ENCODE measurements at places on chromosomes 1 and 21.

DNA sequence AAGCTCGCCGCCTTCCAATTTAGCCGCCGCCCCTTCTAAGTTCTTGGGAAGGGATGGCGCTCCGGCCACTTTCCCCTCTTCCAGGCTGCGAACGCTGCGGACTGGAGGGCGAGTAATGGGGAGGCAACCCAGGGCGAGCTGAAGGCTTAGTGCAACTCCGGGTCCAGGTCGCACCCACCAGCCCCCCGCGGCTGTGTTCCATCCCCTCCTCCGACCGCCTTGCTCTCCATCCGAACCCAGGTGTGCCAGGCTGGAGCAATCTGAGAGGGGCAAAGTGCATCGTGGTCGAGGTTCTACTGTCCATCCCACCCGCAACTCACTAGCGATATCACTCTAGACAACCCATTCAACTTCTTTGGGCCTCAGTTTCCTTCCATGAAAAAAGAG is 13.4 kb downstream of the PAX7 start:
- H3K27ac ChIP-seq: no peak overlapping the region
- H3K27me3 ChIP-seq: peaks cover 60% of the 10 kb centered on the region
- DNase-seq: no peak
- H3K4me1 ChIP-seq: no peaks in the 10 kb centered on the region

DNA sequence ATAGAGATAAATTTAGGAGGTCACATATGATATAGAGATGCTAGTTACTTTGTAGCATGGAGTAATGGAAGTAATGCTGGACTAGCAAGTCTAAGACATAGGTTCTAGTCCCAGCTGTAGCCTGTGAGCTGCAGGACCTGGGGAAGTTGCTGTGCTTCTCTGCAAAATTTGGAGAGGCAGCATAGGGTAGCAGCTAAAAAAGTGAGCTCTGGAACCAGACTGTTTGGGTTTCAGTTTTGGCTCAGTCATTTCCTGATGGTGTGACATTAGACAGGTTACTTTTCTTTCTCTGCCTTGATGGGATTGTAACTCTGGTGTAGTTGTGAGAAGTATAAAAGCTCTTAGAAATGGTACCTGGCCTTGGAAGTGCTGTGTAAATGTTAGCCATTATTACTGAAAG is 3.3 kb downstream of the METTL13 start:
- H3K27ac ChIP-seq: no peak overlapping the region
- H3K27me3 ChIP-seq: no peaks in the 10 kb centered on the region
- H3K4me1 ChIP-seq: peaks cover 14% of the 10 kb centered on the region
- H3K4me3 ChIP-seq: no peak overlapping the region
- no peak for DNase-seq

DNA sequence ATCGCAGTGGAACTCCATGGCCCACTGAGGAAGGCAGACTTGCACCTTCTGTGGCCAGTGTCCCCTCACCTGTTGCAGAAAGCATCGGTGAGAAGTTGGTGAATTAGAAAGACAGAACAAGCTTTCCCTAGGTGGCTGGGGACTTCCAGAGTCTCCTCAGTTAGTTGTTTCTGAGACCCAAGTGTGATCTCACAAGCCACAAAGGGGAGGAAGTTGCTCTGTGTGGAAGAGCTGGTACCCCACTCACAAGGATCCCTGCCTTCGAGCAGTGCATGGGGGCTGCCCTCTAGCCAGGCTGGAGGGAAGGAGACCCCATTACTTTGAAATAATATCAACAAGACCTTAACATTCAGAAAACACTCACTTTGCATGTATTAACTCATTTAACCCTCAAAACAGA is 2.1 kb downstream of the PRELP start:
- no peak overlapping the region for H3K27ac ChIP-seq
- DNase-seq: no peak
- no peaks in the 10 kb centered on the region for H3K36me3 ChIP-seq
- H3K4me1 ChIP-seq: peaks cover 37% of the 10 kb centered on the region
- H3K27me3 ChIP-seq: no peaks in the 10 kb centered on the region

DNA sequence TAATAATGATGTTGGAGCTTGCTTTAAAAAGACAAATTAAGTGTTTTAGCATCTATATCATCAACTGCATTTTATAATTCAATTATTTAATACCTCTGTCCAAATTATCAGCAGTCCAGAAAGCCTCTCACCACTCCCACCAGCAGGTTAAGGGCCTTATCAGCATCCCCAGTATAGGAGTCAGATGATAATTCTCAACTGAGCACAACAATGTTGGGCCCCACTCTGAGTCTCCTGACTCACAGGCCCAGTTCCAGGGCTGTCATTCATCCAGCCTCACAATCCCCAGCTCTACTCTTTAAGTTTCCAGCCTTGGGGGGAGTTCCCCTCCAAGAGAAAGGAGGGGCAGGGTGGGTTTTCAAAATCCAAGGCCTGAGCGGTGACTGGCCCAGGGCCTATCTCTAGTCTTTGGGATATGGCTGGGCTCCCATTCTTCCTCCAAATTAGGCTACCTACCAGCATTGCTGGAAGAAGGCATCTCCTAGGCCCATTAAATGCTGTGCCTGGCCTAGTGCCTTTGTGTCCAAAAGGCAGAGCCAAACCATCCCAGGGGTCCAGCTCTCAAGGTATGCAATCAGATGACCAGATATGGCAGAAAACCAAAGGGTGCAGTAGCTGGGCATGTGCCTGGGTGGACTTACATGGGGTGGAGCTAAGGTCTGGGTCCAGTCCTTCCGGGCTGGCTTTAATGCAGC is 134.1 kb downstream of the GLUL start:
- H3K4me3 ChIP-seq: no peak overlapping the region
- no peaks in the 10 kb centered on the region for H3K36me3 ChIP-seq
- H3K27me3 ChIP-seq: no peaks in the 10 kb centered on the region
- no peak for DNase-seq

GRCh38 chr1:12565094-12565965 is 52.7 kb downstream of the DHRS3 start:
- no peak overlapping the region for H3K27ac ChIP-seq
- no peaks in the 10 kb centered on the region for H3K36me3 ChIP-seq
- no peaks in the 10 kb centered on the region for H3K4me1 ChIP-seq

GRCh38 chr1:199084293-199084692 is 445.5 kb downstream of the PTPRC start:
- no peak overlapping the region for H3K4me3 ChIP-seq
- H3K36me3 ChIP-seq: no peaks in the 10 kb centered on the region
- DNase-seq: peak; percentile 72
- peak overlapping the region; percentile 23 for H3K27ac ChIP-seq
- H3K27me3 ChIP-seq: no peaks in the 10 kb centered on the region
- no peaks in the 10 kb centered on the region for H3K4me1 ChIP-seq

DNA sequence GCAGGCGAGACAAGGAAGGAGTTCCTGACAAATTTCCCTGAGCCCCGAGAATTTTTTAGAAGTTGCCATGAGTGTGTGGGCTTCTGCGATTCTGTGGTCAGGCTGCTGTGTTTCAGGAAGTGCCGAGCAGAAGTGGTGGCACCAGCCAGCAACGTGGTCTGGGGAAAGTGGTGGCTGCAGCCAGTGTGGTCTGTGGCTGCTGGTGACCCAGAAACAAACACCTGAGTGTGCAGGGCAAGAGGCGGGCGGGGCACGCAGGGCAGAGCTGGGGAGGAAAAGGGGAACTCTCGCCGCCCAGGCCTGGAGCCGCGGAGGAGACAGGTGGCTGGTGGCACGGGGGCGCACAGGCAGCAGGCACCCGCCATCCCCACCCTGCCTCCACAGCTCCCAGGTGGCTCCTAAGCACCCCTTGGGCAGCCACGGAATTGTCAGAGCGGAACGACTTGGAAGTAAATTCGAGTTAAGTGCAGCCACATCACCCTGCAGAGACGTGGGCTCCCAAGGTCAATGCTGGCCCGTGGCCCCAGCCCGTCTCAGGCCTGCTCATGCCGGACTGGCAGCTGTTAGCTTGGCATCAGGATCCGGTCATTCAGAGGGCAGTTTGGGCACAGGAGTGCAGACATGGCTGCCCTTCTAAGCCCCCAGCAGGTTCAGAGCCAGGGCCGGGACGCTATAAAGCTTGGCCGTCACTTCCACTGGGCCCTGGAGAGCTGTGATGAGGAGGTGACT is 25.1 kb downstream of the PRDM16 start:
- H3K4me3 ChIP-seq: no peak overlapping the region
- no peaks in the 10 kb centered on the region for H3K36me3 ChIP-seq
- H3K4me1 ChIP-seq: no peaks in the 10 kb centered on the region

All from fibroblast of lung (primary cell).